Mesothelial cell of epicardium (in vitro differentiated cells): ENCODE measurements at places on chromosomes 3 and 15.

- H3K4me3 ChIP-seq = no peak overlapping the region
- no peaks in the 10 kb centered on the region for H3K36me3 ChIP-seq
- no peak overlapping the region for H3K27ac ChIP-seq
- H3K4me1 ChIP-seq = no peaks in the 10 kb centered on the region
- peaks cover 5% of the 10 kb centered on the region for H3K27me3 ChIP-seq
Measured at GRCh38 chr3:39744746-39745145, 64.7 kb upstream of the MYRIP start.

DNA sequence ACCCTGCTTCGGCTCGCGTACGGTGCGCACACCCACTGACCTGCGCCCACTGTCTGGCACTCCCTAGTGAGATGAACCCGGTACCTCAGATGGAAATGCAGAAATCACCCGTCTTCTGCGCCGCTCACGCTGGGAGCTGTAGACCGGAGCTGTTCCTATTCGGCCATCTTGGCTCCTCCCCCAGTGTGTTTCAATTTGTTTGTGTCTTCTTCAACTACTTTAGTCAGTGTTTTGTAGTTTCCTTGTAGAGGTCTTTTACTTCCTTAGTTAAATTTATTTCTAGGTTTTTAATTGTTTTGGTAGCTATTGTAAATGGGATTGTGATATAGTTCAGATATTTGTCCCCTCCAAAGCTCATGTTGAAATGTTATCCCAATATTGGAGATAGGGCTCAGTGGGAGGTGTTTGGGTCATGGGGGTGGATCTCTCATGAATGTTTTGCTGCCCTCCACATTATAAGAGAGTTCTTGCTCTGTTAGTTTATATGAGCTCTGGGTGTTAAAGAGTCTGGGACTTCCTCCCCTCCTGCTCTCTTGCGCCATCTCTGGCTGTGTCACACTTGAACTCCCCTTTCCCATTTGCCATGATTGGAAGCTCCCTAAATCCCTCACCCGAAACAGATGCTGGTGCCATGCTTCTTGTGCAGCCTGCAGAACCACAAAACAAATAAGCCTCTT, 304.4 kb downstream of the DOCK3 start:
- H3K4me3 ChIP-seq = peak overlapping the region; percentile 63
- no peaks in the 10 kb centered on the region for H3K4me1 ChIP-seq
- no peaks in the 10 kb centered on the region for H3K27me3 ChIP-seq

GRCh38 chr3:141942006-141942405, 65.6 kb downstream of the ATP1B3 start:
- no peak for DNase-seq
- peaks cover 9% of the 10 kb centered on the region for H3K36me3 ChIP-seq
- H3K4me1 ChIP-seq = peaks cover 20% of the 10 kb centered on the region
- no peak overlapping the region for H3K27ac ChIP-seq
- no peak overlapping the region for H3K4me3 ChIP-seq
- no peaks in the 10 kb centered on the region for H3K27me3 ChIP-seq

DNA sequence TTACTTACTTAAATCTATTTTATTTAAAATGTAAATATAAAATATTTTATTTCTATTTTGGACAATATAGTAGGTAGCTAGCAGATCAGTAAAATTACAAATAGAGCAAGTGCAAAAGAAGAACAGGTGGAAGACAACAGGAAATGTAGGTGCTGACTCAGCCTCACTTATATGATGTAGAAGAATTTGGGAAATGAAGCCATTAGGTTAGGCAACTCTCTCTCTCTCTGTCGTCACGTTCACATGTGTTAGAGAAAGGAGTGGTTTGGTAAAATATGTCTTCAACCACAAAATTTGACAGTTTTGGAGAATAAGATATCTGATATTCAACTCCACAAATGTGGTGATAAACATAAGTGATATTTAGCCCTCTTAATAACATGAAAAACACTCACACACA, 532.5 kb upstream of the KCNMB2 start:
- H3K27ac ChIP-seq = no peak overlapping the region
- DNase-seq = no peak
- no peaks in the 10 kb centered on the region for H3K27me3 ChIP-seq
- H3K4me3 ChIP-seq = no peak overlapping the region

DNA sequence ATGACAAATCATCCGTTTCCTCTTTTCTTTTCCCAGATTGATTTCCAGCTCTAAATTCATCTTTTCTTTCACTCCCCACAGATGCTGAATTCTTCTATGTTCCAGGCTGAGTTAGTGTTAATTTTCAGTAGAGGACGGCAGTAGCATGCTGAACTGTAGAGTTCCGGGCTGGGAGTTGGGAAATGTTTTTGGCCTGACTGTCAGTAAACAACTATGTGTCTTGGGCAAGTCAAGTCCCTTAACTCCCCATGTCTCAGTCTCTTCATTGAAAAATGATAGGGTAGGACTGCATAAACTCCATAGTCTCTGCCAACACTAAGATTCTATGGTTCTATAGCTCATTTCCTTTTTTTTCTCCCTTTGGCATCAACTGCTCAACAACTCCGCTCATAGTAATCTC, 333.9 kb downstream of the TIGIT start:
- H3K27me3 ChIP-seq = no peaks in the 10 kb centered on the region
- H3K4me3 ChIP-seq = no peak overlapping the region
- H3K36me3 ChIP-seq = no peaks in the 10 kb centered on the region

- DNase-seq = no peak
- no peaks in the 10 kb centered on the region for H3K27me3 ChIP-seq
- no peak overlapping the region for H3K27ac ChIP-seq
- no peak overlapping the region for H3K4me3 ChIP-seq
- no peaks in the 10 kb centered on the region for H3K36me3 ChIP-seq
Measured at GRCh38 chr3:187454085-187454815, 86.1 kb downstream of the RTP4 start.
